ENCODE measurements at places on chromosomes 2 and 18.

DNA sequence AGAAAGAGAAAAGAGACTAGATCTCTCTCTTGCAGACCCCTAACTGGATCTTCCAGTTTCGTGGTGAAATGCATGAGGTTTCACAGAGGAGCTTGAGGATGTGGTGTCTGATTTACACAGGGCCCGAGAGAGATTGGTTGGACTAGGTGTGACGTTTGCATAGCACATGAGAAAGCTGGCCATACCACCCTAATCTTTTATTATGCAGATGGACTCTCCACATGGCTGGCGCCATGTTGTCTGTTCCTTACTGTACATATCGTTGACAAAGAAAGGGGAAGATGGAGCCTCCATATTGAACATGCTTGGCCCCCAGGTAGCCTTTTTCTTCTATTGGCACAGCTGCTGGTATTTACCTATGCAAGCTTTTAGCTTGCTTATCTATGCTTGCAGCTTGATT, 27.5 kb upstream of the PGAP1 start:
- no peak for DNase-seq

GRCh38 chr2:241072151-241072550, 29.9 kb downstream of the MTERF4 start:
- DNase-seq = no peak

GRCh38 chr2:240131296-240131695, 4.8 kb downstream of the COPS9 start:
- DNase-seq = no peak

GRCh38 chr2:202005272-202005887, 28.3 kb upstream of the FZD7 start:
- no peak for DNase-seq

DNA sequence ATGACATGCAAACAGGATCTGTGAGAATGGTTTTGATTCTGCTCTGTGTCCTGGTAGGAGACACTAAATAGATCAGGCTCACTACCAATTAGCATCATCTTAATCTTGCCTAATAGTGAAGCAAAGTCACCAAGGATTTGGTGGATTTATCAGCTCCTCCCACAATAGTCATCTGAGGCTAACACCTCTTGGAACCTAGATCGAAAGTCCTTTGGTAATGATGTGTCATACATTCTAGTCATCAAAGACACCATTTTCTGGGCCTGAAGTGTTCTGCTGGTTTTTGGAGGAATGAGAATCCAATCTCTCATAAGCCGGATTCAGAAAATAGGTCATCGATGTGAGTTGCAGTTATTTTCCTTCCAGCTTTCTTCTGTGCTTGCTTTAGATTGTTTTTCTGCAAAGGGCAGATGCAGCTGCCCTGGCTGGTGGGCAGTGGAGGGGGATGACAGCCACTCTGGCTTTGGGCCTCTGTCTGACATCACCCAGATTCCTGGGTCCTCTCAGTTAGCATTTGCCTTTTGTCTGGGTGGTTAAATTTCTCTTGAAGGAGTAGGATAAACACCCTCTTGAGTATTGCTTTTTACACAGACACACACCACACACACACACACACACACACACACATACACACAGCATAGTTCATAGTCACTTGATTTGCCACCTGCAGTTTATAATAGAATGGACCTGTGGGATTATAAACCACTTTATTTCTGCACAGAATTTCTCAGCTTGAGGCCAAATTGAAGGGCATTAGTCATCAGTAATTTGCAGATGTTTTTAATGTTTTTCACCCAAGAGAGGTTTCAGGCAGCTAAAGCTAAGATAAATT, at the start of gene MYO3B:
MYO3B (plus strand) TSS at position 198 of the 832 bp plus-strand sequence; CDS start at position 339, 141 bp downstream.
- no peak for DNase-seq

- no peak for DNase-seq
Observed at GRCh38 chr2:182650704-182651103, 65.4 kb upstream of the DNAJC10 start.
